NCI-H1694 (cell line): ENCODE measurements at places on chromosomes 1 and 21.

DNA sequence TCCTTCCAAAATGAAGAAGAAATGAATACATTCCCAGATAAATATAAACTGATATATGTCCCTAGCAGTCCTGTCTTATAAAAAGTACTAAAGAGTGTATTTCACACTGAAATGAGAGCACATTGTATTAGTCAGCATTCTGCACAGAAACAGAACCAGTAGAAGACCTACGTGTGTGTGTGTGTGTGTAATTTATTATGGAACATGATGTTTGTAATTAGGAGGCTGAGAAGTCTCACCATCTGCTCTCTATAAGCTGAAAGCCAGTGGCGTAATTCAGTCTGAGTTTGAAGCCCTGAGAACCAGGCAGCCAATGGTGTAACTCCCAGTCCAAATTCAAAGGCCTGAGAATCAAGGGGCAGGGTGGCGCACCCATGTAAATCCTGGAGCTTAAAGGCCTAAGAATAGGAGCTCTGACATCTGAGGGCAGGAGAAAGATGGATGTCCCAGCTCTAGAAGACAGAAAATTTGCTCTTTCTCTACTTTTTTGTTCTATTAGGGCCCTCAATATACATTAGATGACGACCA is 146.5 kb upstream of the LYPLAL1 start:
- DNase-seq: peak; percentile 61

- DNase-seq: no peak
Measured at GRCh38 chr1:111603979-111604378, 15.6 kb upstream of the RAP1A start.

DNA sequence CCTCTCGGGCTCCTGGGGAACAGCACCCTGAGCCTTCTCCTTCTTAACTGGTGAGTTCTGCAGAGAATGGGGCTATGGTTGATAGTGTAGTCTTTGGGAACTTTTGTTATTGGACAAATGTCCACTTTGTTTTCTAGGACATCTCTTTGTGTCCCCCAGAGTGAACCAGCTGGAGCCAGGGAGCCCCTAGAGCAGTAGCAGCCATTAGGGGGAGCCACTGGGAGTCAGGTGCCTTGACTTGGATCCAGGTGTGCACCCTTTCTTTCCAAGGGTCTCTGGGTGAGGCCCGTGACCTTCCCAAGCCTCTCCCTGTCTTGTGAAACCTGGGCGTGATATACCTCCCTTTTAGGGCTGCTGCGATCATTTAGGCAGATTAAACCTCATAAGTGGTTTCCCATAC is 36.9 kb downstream of the ABCG1 start:
- no peak for DNase-seq

DNA sequence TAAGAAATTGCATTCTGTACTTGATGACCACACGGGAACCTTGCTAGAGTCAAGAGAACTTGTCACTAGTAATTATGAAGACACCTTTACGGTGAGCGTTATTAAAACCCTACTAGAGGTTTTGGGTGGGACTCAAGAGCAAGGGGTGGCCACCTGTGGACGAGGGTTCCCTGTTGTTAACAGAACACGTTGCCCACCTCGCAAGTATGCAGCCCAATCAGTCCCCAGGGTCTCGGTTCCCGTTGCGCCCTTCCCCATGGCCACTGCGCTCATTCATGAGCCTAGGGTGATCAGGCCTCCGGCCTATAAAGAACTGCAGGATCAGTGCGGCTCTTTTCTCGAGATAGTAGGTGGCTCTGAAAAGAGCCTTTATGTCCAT is 30.2 kb upstream of the RNF187 start:
- no peak for DNase-seq

DNA sequence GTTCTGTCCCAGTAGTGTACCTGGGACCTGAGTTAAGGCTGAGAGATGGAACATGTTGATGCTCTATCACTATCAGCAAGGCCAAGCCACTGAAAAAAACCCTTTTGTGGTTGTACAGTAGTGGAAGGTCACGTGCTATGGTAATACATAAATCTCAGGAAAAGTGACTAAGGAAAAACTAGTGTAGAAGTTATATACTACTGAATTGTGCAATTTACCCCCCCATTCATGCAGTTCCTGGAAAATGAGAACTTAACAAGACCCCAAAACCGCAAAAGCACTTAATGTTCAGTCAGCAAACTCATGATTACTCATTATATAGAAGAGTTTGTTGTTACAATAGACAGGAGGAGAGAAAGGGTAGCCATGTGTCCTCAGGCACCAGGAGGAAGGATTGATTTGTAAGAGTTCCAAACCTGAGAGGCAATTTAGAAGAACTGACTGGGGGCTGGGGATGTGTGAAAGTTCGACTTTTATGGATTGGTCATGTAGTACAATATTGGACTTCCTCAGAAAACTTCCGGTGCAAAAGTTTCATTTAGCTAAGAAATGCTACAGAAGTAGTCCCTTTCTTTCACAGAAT is 91.6 kb downstream of the RGL1 start:
- no peak for DNase-seq

GRCh38 chr1:227947676-227948492 is at the start of gene WNT9A:
Gene WNT9A, minus strand, starts transcription at chr1:227947932. Its CDS starts 45 bp downstream, at chr1:227947887.
- no peak for DNase-seq

- no peak for DNase-seq
Measured at GRCh38 chr1:181296180-181296579, 187.1 kb upstream of the CACNA1E start.

DNA sequence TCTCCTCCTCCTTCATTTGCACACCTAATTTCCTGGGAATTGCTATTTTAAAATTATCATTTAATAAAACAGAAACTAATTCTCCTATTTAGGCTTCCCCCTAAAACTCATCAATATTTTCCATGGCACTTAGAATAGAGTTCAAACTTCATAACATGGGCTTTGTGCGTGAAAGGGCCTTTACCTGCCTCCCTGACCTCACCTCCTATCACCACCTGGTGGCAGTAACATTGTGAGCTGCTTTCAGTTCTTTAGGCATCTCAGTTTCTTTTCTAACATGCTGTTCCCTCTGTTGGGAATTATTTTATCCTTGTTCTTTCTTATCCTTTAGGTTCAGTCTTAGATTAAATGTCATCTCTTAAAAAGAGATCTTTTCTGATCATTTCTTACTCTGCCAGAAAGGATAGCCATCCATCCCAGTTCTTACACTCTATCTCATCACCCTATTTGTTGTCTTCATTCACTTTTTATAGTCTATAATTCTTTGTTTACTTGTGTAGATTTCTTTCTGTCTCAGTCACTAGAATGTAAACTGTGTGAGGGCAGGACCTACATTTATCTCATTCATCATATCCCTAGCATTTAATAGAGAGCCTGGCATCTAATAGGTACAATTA is 133.8 kb upstream of the KIAA1614 start:
- peak; percentile 8 for DNase-seq

GRCh38 chr21:41366522-41367151 is 4.8 kb downstream of the MX2 start:
- no peak for DNase-seq

- DNase-seq: no peak
Measured at GRCh38 chr1:187396929-187397796, 568.4 kb downstream of the PLA2G4A start.

DNA sequence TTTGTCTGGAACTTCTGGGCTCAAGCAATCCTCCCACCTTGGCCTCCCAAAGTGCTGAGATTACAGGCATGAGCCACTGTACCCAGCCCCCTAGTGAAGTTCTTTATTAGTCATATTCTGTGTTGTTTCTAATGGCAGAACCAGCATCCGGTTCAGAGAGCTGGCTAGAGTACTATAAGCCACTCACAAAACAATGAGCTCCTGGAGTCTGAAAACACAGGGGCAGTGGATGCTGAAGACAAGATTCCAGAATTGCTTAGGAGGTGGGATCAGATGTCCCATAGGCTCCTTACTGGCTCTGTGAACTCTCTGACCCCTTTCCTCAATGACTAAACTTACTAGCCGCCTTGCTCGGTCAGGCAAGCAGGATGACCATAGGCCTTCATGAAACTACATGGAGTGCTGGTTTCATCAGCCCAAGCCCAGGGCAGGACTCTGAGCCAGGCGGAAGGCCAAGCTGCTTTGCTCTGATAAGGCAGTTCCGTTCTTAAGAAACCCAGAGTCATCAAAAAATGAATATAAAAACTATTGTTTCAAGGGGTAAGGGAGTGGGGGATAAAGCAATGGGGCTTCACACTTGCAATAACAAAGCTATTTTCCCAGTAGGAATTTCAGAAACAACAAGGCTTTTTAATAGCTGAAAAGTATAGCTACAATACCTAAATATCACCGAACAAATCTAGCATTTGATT is 8.1 kb downstream of the MTHFR start:
- DNase-seq: no peak

GRCh38 chr1:74426208-74426937 is 86.0 kb downstream of the LRRC53 start:
- DNase-seq: no peak

DNA sequence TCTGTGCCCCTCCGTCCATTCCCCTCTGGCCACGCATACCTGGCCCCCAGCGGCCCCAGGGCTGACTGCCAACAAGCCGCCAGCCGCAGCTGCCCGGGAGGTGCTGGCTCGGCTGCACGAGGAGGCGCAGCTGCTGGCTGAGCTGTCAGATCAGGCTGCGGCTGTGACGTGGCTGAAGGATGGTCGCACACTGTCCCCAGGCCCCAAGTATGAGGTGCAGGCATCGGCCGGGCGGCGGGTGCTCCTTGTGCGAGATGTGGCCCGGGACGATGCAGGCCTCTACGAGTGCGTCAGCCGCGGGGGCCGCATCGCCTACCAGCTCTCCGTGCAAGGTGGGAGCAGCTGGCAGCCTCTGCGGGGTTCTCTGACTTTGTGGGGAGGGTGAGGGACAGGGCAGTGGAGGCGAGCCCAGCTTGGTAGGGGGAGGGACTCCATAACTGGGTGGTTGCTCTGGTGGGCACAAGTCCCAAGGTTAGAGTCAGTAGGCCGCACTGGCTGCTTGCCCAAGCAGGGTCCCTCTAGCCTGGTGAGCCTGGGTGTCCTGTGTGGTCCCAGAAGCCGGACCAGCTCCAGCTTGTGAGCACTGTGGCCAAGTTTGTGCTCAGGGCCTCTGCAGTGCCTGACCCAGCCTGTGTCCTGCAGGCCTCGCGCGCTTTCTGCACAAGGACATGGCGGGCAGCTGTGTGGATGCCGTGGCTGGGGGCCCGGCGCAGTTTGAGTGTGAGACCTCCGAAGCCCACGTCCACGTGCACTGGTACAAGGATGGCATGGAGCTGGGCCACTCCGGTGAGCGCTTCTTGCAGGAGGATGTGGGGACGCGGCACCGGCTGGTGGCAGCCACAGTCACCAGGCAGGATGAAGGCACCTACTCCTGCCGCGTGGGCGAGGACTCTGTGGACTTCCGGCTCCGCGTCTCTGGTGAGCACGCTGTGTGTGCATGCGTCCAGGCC is 8.8 kb downstream of the OBSCN start:
- DNase-seq: no peak

DNA sequence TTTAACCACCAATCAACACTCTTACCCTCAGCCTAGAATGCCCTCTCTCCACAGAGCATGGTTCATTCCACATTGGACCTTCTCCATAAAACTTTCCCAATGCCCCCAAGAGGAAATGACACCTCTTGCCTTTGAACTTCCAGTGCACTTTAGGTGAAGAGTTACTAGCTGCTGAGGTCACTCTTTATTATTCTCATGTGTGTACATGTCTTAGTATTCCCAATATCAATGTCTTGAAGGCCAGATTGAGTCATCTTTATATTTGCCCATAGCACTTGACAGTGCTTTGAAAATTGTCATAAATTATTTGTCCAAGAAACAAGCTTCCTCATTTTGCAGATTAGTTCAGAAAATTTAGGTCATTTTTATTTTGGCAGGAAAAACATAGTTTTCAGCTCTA is 8.1 kb upstream of the DNASE2B start:
- no peak for DNase-seq
